Adrenal gland (tissue), 19 donors: ENCODE measurements at places on chromosomes 2 and 18. TPM values are rescaled to one million over a fixed set of nuclear protein-coding genes. Genes with fewer than 3 reads are reported as not detected.

CDH2 gene
- 13.9 TPM for polyA plus RNA-seq

LINC00305 gene
- polyA plus RNA-seq: not detected

GRCh38 chr18:55109818-55110414 lies 150.7 kb upstream of the CCDC68 start:
- DNase-seq: no peak

GRCh38 chr2:55163941-55164390 lies 68.1 kb downstream of the CLHC1 start:
- no peak for DNase-seq

- no peak for DNase-seq
Measured at GRCh38 chr2:119694845-119695521, 16.0 kb downstream of the TMEM177 start.

- no peak for DNase-seq
Measured at GRCh38 chr18:30376515-30376914, 666.0 kb downstream of the DSC3 start.

DNA sequence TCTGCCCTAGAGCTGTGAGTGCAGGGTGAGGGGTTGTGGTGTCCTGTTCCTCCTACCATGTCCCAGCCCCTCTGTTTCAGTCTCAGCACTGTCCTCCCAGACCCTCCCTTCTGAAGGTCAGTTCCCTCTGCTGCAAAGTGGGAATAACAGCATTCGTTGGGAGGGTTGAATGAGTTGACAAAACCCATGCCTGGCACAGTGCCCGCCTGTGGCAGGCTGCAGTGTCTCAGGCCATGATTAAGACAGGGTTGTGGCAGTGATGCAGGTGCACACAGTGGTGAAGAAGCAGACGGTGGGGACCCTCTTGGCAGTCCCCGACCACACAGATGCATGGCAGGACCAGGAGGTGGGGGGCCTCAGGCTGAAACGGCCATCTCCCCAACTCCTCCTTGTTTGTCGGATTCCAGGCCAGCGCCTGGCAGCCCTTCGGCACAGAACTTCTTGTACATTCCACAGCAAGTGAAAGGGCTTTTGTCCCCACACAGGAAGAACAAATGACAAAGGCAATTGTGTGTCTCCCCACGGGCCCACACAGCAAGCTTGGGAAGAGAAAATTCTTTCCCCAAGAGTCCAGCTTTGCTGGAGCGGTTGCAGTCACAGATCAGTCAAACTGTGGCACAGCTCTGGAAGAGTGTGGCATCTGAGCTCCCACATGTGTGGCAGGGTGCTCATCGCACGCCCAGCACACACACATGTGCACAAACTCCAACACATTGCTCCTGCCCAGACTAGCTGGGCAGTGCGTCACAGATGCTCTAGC lies 92.0 kb upstream of the MSH2 start:
- no peak for DNase-seq

GRCh38 chr2:41313082-41313481 lies 734.7 kb upstream of the PKDCC start:
- no peak for DNase-seq

- no peak for DNase-seq
Measured at GRCh38 chr2:68857855-68858456, 13.2 kb downstream of the BMP10 start.

- no peak for DNase-seq
Measured at GRCh38 chr2:220033546-220033945, 406.1 kb downstream of the SLC4A3 start.
